ENCODE measurements at places on chromosomes 3 and 15. TPM values are rescaled to one million over a fixed set of nuclear protein-coding genes. Genes with fewer than 3 reads are reported as not detected.

SOX14 gene
- 0.39 TPM for polyA plus RNA-seq

PLCH1 gene
- 8.1 TPM for polyA plus RNA-seq

TTC21A gene
- polyA plus RNA-seq: 2.5 TPM

REC114 gene
- polyA plus RNA-seq: not detected

CX3CR1 gene
- polyA plus RNA-seq: 0.42 TPM

TF gene
- 0.03 TPM for polyA plus RNA-seq

ISL2 gene
- 1.0 TPM for polyA plus RNA-seq
